ENCODE measurements at places on chromosomes 2 and 18. TPM values are rescaled to one million over a fixed set of nuclear protein-coding genes. Genes with fewer than 3 reads are reported as not detected.

The LCT gene
- 0.19 TPM for total RNA-seq

The CABYR gene
- total RNA-seq = 9.5 TPM

The HOXD12 gene
- not detected for total RNA-seq

The LIMS2 gene
- total RNA-seq = 8.8 TPM

Measured in neural crest cell (in vitro differentiated cells).